ENCODE measurements at places on chromosomes 7 and 10.

DNA sequence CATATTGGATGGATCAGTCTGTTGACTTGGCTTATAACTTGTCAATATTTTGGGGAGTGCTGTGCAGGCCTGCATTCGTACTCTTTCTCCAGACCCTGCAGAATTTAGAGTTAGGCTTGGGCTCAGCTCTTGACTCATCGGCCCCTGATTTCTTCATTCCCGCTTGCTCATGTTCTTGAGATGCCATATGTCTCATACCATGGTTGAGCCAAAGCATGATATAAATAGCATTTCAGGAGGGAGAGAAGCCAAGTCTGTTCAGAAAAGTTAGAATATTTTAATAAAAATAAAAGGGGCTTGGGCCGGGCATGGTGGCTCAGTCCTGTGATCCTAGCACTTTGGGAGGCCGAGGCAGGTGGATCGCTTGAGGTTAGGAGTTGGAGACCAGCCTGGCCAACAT is 898.1 kb downstream of the TYW1 start:
- no peak for DNase-seq

DNA sequence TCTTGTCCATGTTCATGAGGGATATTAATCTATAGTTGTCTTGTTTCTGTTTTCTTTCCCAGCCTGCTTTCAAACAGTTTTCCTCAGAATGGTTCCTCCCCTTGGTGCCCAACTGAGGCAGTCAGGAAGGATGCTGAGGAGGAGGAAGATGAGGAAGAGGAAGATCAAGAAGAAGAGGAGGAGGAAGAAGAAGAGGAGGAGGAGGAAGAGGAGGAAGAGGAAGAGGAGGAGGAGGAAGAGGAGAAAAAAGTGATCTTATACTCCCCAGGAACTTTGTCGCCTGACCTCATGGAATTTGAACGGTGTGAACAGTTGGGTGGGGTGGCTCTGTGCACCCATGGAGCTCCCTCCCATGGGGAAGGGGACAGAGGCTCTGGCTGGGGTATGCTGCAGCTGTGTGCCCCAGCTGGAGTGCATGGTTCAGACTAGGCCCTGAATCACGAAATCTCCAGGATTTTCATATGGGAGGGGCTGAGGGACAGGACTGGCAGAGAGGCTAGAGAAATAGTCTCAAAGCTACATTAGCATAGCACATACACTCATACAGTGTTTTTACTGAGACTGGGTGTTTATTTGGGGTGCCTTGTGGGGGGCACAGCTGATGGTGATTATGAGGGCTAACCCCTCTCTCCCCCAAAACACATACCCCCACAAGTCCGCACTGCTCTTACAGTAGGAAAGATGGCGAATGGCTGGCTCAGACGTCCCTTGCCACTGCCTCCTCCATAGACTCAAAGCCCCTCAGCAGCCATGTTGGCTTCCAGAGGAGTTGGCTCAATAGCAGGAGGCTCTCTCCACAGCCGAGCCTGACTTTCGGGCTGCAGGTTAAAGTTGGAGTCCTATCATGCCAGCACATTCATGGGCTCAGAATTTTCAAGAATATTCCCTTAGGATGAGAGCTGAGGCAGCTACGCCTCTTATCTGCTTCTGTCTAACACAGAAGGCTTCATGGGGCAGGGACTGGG is 11.9 kb downstream of the STRA8 start:
- no peak for DNase-seq

DNA sequence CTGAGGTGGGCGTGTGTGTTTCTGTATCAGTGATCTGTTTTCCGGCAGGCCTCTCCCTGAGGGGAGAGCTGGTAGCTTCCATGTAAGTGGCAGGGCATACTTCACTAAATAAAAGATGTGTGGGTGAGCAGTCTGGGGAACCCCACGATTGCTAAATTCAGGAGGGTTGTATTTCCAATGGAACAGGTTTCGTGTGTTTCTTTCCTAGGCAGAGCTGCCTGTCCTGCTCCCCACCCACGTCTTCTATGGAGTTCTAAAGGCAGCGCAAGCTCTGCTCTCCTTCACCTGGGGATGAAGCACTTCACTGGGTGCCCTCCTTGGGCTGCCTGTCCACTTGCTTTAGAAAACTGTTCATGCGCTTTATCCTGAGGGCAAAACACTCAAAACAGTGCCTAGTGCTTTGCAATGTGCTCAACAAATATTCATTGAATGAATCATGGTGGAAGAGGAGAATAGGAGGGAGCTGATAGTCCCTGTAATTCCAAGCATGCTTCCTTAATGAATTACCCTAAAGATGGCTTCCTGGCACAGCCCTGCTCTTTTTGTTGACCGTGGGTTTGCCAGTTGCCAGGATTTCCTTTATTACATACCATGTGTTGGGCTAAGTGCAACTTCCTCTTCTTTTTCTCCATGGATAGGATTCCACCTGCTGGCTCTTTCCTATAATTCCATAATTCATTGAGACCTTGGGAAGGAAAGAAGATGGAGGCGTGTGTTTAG is 50.6 kb upstream of the SRPK2 start:
- DNase-seq, result peak; percentile 44

DNA sequence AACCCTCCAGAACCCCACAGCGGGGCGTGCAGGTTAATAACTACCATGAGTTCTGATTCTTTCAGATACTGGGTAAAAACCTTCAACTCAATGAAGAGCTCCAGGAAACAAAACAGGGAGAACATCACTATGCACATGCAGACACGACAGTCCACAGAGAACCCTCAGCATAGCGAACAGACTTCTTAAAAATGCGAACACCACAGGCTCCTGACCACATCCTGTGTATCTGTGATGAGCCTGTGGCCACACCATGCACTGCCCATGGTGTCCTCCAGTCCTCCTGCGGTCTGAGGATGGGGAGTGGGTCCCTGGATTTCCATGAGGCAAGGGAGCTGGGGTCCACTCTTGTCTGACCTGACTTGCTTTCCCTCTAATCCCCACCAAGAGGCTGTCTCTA is 107.2 kb downstream of the COBL start:
- DNase-seq, result peak; percentile 62

GRCh38 chr10:71081229-71081560 is 131.2 kb upstream of the UNC5B start:
- DNase-seq, result no peak

GRCh38 chr10:129670124-129670523 is 203.1 kb downstream of the MGMT start:
- DNase-seq, result no peak

DNA sequence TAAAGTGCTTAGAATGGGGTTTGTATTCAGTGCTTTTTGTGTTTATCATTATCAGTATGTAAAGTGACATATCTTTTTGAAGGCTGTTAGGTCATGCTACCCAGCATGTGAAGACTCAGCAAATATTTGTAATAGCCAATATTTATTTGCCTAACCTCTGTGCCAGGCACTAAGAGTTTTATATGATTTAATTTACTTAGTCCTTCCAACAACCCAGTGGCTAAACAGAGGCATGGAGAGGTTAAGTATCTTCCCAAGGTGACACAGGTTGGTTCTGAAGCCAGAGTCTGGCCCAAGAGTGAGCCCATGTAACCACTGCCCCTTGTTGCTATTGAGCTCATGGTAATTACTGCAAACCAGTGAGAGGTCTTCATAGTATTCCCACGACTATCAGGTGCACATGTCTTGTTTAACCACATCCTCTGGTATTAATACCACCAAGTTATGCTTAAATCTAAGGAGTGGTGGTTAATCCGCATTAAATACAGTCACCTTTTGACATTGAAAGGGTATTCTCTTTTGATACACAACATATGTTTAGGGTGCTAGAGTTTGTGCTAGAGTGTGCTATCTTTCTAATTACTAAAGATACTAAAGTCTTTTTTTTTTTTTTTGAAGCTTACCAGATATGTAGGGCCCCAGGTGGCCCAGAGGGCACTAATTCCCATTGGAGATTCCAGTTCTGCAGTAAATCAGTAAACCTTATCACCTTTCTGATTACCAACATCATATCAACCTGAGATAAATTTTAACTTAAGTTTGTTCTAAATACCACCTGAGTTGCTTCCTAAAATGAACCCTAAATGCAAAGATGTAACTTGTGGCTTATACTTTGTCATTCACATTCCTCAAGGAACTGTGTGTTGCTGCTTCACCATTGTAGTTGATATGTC is 2.9 kb downstream of the ADD3 start:
- peak; percentile 7 for DNase-seq

Data from NCI-H146 (cell line).